Activated naive CD8-positive, alpha-beta T cell treated with anti-CD3 and anti-CD28 coated beads for 36 hours (primary cell): ENCODE measurements at places on chromosomes 16 and 17. TPM values are rescaled to one million over a fixed set of nuclear protein-coding genes. Genes with fewer than 3 reads are reported as not detected.

TP53TG3B gene
- total RNA-seq: not detected

GTF3C1 gene
- 52.0 TPM for total RNA-seq

SGCA gene
- total RNA-seq: not detected

LRRC46 gene
- total RNA-seq: 0.46 TPM

CRISPLD2 gene
- not detected for total RNA-seq

GRCh38 chr17:82148997-82149396, 51.0 kb upstream of the FASN start:
- no peak for DNase-seq

DNA sequence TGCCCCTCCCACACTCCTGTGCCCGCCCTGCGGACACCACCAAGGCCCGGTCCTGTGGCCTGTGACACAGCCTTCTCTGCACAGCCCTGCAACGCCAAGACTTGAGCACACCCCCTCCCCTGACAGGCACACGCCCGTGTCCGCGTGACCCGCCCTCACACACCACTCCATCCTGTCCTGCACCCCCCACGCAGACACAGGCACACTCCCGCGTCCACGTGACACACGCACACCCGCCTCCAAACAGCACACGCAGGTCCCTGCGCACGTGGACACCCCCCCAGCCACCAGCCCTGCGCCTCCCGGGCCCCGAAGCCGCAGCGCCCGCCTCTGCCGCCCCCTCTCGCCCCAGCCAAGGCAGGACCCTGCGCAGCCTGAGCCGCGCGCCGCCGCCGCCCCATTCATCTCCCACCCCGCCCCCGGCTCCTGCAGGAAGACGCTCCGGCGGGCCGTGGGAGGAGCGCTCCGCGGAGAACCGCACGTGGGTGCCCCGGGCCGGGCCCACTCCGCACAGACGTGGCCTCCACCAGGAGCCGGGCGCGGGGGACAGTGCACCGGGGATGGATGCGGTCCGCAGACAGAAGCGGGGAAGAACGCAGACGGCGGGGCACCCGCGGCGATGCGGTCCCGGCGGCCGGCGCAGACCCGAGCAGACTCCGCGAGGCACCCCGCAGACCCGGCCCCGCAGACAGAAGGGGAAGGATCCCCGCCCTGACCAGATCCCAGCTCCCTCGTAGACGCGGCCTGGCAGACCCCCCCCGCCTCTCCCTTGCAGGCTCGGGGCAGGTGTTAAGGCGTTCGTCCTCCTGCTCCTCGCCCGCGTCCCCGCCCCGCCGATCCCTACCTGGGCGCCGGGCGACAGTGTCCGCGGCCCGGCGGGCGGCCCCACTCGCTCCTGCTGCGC, 506 bp downstream of the CAMKK1 start:
- peak; percentile 71 for DNase-seq

DNA sequence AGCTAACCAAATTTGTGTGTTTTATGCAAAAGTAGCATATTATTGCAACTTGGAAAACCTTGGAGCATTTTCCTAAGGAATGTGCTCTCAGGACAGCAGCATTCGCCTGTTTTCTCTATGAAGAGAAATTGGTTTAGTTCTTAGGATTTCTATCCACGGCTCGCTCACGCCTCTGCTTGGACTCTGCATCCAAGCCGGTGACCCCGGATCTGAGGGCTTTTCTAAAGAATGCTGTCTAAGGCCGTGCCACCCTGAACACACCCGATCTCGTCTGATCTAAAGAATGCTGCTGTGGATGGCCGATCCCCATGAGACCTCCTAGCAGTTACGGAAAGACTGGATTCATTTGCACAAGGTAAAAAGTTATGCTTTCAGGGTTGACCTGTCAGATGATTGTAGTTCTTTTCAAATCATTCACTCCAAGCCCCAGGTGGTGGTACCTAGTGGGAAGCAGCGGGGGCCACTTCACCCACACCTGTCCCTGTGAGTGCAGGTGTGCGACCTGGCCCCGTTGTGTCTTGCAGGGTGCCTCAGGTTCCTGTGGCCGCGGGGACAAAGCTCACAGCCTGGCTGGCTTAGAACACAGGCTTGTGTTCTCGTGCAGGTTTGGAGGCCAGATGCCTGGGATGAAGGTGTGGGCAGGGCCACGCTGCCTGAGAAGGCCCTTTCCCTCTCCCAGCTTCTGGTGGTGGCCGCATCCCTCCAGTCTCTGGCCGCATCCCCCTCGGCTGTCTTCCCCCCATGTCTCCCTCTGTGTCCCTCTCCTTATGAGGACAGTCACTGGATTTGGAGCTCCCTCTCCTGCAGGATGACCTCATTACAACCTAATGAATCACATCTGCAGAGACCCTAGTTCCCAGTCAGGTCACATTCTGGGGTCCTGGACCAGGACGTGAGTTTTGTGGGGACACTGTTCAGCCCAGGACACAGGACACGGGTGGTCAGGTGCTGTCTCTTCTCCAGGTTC, 71.1 kb downstream of the BANP start:
- no peak for DNase-seq

- DNase-seq: no peak
Measured at GRCh38 chr16:23288726-23289512, 13.2 kb upstream of the SCNN1B start.

GRCh38 chr17:28553000-28553505, 629 bp upstream of the UNC119 start:
- DNase-seq: no peak

DNA sequence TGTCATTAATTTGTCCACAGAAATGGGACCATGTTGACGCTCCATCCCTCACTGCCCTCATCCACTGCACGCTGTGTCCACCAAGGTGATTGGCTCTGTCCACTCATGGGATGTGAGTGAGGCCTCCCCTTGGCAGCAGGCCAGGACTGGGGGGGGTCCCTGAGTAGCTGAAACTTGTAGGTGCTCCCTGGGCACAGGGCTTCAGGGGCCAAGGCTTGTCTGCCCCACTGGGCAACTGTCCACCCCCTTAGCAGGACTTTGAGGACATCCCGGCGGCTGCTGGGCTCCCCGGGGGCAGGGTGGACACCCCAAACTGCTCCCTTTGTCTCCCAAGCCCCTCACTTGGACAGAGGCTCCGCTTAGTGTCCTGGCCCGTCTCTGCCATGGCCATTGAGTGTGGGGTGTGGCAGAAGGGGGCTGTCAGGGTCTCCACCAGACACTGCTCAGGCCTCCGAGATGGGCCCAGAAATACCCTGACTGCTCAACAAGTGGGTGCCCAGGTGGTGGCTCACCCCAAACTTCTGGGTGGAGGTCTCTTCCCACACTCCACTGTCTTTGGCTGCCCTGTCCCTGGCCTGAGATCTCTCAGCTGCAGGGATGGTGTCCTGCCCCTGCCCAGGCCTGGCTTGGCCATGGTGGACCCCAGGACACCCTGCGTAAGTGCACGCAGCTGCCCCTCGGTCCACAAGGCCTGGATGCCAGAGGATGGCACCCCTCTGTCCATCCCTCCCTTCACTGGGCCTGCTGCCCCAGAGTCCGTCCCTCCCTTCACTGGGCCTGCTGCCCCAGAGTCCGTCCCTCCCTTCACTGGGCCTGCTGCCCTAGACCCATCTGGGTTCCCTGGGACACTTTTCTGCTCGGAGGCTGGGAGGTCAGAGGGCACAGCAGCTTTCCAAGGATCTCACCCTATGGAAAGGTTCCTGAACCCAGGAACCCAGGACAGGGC, 2.9 kb upstream of the RAB40C start:
- no peak for DNase-seq

- DNase-seq: no peak
Measured at GRCh38 chr17:75069783-75070182, 18.0 kb upstream of the SLC16A5 start.

GRCh38 chr16:67430977-67431774, at the start of gene HSD11B2:
Gene HSD11B2 (plus strand): TSS chr16:67431121. CDS start chr16:67431249, 128 bp downstream.
- peak; percentile 42 for DNase-seq

DNA sequence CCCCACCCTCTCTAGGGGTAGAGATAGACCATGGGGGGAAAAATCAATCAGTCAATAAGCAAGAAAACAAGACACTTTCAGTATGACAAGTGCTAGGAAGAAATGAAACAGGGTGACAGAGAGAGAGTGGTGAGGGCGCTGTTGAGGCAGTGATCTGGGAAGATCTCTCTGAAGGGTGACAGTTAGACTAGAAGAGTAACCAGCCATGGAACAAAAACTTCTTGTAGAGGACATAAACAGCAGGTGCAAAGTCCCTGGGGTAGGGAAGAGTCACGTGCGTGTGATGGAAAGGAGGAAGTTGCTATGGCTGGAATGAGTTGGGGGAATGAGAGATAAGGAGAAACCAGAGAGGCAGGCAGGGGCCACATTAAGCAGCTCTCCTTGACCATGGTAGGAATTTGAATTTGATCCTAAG, 16.8 kb upstream of the EMP2 start:
- no peak for DNase-seq

- DNase-seq: peak; percentile 39
Measured at GRCh38 chr16:4200000-4200780, 41.7 kb downstream of the SRL start.

- no peak for DNase-seq
Measured at GRCh38 chr16:84535408-84535807, 30.9 kb upstream of the MEAK7 start.

DNA sequence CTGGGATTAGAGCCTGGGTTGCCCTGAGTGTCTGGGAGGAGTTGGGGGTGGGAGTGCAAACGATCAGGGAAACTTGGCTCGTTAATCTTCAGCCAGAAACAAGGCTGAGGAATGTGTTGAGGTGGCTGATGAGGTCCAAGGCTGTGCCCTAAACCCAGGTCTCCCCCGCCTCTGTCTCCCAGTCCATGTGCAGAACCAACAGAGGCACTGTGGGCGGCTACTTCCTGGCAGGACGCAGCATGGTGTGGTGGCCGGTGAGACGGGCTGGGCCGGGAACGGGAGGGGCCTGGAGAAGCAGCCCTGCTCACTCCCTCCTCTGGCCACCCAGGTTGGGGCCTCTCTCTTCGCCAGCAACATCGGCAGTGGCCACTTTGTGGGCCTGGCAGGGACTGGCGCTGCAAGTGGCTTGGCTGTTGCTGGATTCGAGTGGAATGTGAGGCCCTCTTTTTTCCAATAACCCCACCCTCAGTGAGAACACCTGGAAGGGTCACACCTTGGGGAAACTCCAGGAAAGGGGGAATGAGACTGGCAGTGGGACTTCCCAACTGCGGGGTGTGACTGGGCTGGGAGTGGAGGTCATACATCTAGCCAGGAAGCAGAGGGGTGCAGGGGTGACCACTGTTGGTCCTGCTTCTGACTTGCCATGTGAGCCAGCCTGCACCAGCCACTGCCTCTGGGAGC, 1.7 kb downstream of the SLC5A2 start:
- no peak for DNase-seq

GRCh38 chr17:30253312-30253711, 17.8 kb upstream of the SLC6A4 start:
- no peak for DNase-seq

GRCh38 chr16:14658063-14658462, 25.3 kb downstream of the BFAR start:
- DNase-seq: peak; percentile 8

GRCh38 chr17:77965352-77965751, 6.8 kb downstream of the TNRC6C start:
- no peak for DNase-seq

DNA sequence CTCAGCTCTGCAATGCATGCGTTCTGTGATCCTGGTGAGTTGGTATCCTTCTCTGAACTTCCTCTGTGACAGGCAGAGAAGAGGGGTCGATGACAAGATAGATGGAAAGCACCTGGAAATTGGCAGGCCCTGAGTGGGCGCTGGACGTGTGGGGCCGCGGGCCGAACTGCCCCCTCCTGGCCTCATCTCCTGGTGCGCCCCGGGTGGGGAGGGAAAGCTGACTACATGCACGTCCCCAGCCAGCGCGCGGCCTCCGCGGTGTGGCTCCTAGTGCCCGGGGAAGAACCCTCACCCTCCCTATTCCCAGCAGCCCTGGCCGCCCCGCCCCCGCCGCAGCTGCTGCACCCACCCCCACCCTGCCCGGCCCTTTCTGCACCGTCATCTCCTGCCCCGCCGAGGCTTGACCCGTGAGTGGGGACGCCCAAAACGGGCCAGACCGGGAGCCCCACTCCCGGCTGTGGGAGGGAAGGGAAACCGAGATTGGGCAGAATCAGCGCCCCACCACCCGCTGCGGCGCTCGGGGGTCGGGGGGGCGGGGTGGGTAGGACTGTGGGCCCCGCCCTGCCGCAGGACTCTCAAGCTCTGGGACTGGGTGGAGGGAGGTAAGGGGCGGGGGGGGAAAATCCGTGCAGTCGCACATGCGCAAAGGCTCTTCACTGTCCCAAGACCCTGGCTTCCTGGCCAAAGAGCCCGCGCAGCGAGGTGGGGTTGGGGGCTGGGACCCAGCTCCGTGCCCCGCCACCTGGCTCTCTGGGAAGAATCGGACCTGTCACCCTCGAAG, at the start of gene NOL3:
Gene NOL3, plus strand, starts transcription at position 371 of the 781 bp plus-strand sequence.
- peak; percentile 49 for DNase-seq
